A172 (cell line): ENCODE measurements at places on chromosomes 6 and 20. TPM values are rescaled to one million over a fixed set of nuclear protein-coding genes. Genes with fewer than 3 reads are reported as not detected.

Gene MCM8
- total RNA-seq, result 39.2 and 51.6 TPM in 2 replicates

Gene SULF2
- total RNA-seq, result 23.5 TPM in 2 replicates

Gene SYNE1
- total RNA-seq, result 21.1 and 43.9 TPM in 2 replicates

Gene HUS1B
- 0.12 and 1.2 TPM in 2 replicates for total RNA-seq

DNA sequence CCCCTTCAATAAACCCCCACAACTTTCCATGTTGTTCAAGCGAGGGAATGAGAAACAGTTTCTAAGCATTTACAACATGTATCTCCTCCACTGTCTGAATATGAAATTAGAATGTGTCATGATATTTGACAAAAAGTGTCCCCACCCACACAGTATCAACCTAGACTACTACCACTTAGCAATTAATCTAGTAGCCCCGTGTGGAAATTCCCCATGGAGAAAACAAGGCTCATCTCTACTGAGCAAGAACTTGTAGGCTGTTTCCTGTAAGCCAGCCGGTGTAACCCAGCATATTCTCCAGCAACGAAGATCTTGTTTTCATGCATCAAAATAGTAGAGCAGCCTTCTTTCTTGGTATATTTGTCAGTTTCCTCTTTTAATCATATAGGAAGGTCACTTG is 115.0 kb downstream of the IRF4 start:
- no peak for DNase-seq

DNA sequence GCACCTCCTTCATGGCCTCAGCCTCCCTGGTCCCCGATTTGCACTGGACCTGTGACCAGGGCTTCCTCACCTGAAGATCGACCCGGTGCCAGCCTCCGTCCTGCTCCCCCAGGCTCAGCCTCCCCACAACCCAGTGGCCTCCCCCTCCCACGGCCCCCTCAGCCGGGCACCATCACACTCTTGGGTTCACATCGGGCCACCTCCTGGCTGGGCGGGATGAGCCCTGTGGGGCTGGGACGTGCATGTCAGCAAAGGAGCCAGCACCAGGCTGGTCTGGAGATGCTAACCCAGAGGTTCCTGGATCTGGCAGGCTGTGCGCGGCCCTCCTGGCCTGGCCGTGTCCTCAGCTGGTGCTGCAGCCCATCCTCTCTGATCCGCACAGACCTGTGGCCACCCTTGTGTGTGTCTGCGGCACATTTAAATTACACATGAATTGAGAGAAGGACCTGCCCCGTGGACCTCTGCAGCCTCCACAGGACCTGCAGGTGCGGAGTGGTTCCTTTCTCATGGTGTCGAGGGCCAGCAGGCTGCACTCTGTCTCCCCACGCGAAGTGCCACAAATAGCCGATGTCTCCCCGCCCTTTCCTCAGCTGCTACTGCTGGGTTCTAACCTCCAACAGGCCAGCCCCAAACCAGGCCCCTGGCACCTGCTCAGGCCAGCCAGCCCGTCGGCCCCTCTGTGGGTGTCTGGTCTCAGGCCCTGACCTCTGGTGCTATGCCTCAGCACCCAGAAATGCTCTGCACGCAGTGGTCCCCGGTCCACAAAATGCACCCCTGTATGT is 237.5 kb downstream of the ERMARD start:
- DNase-seq, result no peak

DNA sequence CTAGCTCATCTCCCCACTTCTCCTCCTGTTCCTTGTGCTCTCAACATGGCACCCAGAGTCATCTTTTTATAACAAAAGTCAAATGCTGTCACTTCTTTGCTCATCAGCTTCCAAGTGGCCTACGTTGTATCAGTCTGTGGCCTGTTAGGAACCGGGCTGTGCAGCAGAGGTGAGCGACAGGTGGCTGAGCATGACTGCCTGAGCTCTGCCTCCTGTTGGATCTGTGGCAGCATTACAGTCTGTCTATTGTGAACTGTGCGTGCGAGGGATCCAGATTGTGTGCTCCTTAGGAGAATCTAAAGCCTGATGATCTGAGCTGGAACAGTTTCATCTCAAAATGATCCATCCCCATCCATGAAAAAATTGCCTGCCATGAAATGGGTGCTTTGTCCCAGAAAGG is 129.6 kb downstream of the FNDC1 start:
- no peak for DNase-seq

- DNase-seq, result no peak
These were observed 159.8 kb upstream of the FERMT1 start for GRCh38 chr20:6282642-6283041.
